Jurkat, Clone E6-1 (cell line): ENCODE measurements at places on chromosomes 3 and 15.

GRCh38 chr3:143847787-143848631, at the start of gene SLC9A9:
Gene SLC9A9, minus strand, starts transcription at chr3:143848468. Its CDS starts 146 bp downstream, at chr3:143848322.
- peak; percentile 64 for DNase-seq

DNA sequence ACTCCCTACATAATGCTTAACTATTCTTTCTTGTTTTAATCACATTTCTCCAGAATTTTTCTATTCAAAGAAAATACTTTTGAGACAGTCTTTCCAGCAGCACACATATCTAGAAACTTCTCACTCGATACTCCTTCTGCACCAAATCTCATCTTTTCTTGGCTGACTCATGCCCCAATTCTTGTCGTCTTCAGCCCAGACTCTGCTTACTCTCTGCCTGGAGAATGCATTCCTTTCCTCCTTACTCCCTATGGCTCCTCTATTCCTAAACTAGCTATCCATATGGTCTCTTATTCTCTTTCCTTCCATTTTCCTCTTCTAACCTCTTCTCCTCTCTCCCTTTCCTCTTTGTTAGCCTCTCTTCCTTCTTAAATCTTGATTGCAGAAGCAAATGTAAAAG, 158.7 kb downstream of the GBE1 start:
- no peak for DNase-seq

GRCh38 chr15:35427091-35427490, 118.9 kb downstream of the DPH6 start:
- no peak for DNase-seq

DNA sequence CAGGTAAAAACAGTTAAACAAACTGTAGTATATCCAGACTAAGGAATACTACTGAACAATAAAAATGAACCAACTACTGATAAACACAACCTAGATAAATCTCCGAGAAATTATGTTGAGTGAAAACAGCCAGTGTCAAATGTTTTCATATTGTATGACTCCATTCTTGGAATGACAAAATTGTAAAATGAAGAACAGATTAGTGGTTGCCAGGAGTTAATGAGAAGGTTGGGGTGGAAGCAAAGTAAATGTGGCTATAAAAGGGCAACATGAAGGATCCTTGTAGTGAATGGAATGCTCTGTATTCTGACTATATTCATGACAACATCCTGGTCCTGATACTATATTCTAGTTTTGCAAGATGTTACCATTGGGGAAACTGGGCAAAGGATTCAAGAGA, 27.5 kb upstream of the ACKR4 start:
- DNase-seq, result no peak

- DNase-seq, result no peak
Measured at GRCh38 chr3:12622335-12622734, 41.6 kb downstream of the RAF1 start.

DNA sequence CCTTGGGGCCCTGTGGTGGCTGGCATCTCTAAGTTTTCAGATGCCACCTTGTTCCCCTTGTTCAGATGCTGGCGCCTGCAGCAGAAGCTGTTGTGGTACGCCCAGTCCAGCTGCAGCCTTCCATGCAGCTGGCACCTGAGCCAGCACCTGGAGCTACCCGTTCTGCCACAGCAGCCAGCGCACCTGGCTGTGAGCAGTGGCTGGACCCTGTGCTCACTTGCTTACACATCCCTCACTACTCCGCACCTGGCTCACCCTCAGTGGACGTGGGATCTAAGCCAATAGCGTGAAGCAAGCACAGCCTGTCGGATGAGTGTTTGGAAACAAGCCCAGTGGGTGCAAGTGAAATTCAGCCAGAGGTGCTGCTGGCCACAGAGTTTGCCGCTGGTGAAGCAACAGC, 607.5 kb upstream of the BCHE start:
- no peak for DNase-seq

- no peak for DNase-seq
Measured at GRCh38 chr3:13532631-13533030, 16.3 kb upstream of the FBLN2 start.

GRCh38 chr3:9379327-9379726, 16.5 kb downstream of the THUMPD3 start:
- DNase-seq, result no peak

- no peak for DNase-seq
Measured at GRCh38 chr3:67998281-67998680, 343.9 kb upstream of the SUCLG2 start.

DNA sequence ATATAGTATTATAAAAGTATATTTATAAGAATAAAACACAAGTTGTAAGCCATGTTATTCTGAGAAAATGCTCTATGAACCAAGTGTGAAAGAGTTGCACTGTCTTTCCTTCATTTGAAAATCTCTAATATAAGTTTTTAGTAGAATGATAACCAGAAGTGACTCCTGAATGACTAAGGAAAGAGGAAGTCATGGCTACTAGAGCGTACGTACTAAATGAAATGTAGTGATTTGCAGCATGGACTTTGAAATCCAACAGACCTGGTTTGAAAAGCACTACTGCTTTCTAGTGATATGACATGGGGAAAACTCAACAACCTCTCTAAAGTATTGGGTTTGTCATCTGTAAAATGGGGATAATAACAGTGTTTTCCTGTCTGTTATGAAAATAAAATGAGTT, 10.3 kb upstream of the DNAJC13 start:
- DNase-seq, result no peak

DNA sequence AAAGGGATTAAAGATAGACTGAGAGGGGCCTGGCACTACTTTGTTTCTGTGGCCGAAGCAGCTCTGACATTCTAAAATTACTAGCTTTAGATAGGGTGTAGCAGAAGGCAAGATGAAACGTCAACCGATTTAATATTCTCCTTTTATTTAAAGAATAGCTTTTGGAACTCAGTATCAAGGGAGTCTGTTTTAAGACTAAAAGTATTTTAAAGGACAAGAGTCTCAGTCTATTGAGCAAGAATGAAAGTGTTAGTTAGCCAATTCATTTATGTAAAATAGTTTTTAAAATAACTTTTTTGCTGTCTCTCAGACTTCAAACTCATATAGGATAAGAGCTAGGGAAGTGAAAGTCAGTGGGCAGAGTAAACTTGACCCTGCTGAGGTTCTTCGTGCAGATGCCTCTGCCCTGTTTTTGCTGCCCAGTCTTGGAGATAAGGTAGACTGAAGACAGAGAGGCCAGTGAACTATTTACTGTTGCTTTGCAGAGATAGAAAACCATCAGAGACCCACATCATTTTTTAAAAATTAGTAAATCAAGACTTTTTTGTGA, 1090.9 kb downstream of the ROBO2 start:
- DNase-seq, result no peak

DNA sequence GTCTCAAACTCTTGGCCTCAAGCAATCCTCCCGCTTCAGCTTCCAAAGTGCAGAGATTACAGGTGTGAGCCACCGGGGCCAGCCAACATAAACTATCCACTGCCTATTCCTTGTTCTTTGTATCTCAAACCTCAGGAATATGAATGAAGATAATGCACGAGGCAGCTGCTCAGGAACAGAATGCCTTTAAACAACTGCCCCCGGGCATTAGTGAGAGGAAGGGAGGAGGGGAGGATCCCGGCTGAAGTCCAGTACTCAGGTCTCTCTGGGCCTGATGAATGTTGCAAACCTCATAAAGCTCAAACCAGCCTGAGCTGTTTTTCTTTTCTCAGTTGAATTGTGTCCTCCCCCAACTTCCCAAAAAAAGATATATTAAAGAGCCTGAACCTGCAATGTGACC, 26.9 kb upstream of the MTMR14 start:
- DNase-seq, result no peak

GRCh38 chr15:78749831-78750230, 61.4 kb downstream of the ADAMTS7 start:
- no peak for DNase-seq

DNA sequence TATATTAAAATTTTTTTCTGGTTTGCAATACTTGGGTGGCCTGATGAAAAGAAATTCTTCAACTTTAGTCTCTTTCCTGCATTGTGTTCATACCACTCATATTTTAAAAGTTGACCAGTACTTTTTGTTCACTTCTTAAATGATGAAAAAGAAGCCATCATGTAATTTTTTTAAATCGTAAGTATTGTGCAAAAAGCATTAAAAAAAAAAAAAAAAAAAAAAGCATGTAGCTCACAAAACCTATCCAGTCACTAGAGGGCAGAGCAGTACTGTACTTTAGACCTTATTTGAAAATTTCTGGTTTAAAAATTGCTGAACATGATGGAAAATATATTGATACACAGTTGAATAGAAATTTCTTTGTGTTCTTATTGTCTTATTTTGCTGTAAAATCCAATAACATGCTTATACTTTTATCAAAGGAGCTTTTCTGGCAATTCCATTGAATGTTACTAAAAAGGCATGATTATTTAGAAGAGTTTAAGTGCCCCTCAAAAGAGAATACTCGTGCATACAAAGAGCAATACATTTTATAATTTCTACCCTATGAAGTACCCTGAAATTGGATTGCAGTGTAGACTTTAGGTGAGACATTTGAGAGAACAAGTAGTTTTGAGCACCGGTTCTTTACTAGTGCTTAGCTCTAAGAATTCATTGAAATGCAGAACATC, 137.7 kb downstream of the BBX start:
- DNase-seq, result peak; percentile 32

- no peak for DNase-seq
Measured at GRCh38 chr3:535566-536416, 339.2 kb downstream of the CHL1 start.

DNA sequence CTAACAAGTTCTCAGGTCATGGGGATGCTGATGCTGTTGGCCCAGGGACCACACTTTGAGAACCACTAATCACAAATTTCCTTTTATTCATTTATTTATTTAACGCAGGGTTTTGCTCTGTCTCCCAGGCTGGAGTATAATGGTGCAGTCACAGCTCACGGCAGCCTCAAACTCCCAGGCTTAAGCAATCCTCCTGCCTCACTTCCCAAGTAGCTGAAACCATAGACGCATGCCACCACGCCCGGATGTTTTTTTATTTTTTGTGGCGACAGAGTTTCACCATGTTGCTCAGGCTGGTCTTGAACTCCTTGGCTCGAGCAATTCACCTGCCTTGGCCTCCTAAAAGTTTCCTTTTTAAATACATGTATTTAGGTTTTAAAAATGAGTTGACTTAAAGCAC, 20.7 kb upstream of the ISLR2 start:
- no peak for DNase-seq

- DNase-seq, result peak; percentile 5
Measured at GRCh38 chr15:25766417-25766816, 96.7 kb downstream of the ATP10A start.

GRCh38 chr15:78312536-78312935, 13.1 kb upstream of the SKIC8 start:
- no peak for DNase-seq

DNA sequence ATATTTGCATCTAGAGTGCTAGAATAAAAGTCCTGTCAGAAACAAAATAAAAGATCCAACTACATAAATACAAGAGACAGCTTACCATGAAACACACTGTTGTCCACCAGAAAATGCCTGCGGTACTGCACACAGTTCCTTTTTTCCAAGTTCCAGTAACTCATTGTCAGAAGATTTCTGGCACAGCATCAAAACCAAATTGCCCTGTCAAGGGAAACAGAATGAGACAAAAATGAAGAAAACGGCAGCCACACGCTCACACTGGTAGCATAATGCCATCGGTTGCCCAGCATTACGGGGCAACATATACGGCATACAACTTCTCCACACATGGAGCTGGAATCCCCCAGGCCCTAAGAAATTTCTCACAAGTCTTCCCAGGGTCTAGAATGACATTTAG, 40.8 kb downstream of the PLCH1 start:
- no peak for DNase-seq

DNA sequence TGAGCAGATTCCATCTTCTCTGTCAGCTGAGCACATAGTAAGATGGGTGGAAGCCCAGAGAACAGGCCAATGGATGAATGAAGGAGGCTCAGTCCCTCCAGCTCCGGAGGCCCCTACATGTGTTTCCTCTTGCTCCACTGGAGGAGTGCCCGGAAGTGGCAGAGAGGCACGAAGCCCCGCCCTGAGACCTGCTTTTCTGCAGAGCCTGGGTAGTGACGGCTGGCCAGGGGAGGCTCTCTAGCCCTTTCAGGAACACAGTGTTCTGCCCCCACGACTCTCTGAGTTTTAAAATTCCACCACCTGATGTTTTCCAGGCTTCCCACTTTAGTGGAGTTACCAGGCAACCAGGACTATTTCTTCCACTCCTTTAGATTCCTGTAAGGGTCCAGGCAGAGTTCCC, 149.4 kb upstream of the SLC6A11 start:
- no peak for DNase-seq

- DNase-seq, result peak; percentile 84
Measured at GRCh38 chr15:100438570-100438969, 90.2 kb downstream of the CERS3 start.

DNA sequence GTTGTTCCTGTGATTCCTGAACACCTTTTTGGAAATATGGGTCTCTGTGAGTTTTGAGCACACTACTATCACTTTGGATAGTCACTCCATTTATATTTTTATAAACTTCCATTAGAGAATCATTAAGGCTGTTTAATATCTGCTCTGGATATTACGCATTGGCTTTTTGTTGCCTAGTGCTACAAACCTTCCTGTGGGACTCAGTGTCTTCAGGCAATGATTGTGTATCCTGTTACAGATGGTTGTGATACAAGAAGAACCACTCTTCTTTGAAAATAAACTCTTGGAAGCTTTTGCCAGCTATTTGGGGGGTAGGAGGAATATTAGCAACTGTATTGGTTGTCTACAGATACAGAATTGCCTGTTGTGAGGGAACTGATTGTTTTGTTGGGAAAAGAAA, 15.6 kb downstream of the GCSAM start:
- DNase-seq, result no peak

GRCh38 chr15:63582718-63583426, 14.3 kb upstream of the FBXL22 start:
- no peak for DNase-seq

- no peak for DNase-seq
Measured at GRCh38 chr3:64651303-64651702, 36.5 kb downstream of the ADAMTS9 start.

DNA sequence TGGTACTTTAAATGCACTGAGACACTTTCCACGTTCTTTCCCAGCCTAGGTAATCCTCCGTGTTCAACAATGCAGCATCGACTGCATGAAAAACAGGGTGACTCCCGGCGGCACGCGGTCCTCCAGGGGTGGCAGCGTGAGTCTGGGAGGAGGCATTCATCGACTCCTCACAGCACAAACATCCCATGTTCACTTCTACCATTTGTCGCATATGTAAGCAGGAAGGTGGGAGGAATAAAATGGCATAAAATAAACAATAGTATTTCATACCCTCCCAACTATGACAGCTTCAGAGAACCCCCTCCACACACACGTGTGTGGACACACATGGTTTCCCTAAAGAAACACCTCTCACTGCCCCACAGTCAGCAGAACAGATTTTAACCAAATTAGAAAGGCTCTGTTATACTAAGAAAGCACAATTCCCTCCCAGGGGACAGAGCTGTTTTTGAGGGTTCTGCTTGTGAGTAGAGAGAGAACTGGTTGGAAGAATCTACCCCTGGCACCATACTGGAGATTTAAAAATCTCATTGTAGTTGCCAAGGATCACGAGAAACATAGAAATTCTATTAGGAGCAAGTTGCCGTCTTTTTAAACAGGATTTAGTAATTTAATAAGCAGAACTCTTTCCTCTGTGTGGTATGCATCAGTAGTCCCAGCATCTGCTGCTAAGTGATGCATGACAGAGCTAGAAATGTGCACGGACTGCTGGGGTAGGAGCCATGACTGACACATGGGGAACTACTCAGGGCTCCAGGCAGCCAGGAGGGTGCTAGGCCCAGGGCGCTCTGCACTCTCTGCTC, 6.0 kb downstream of the FAM43A start:
- DNase-seq, result no peak
